Stimulated activated CD4-positive, alpha-beta T cell treated with anti-CD3 and anti-CD28 coated beads, Interleukin-1b, Interleukin-23, amount 100 ng/mL, for 24 hours (primary cell): ENCODE measurements at places on chromosomes 7 and 10.

GRCh38 chr10:79938728-79939406, 10.0 kb downstream of the SFTPD start:
- DNase-seq, result no peak

- no peak for DNase-seq
Observed at GRCh38 chr7:259751-260405, 30.1 kb upstream of the FOXL3 start.

GRCh38 chr10:130834170-130834569, 477.4 kb downstream of the TCERG1L start:
- no peak for DNase-seq

- DNase-seq, result no peak
Observed at GRCh38 chr10:84632866-84633265, 304.5 kb downstream of the CCSER2 start.

DNA sequence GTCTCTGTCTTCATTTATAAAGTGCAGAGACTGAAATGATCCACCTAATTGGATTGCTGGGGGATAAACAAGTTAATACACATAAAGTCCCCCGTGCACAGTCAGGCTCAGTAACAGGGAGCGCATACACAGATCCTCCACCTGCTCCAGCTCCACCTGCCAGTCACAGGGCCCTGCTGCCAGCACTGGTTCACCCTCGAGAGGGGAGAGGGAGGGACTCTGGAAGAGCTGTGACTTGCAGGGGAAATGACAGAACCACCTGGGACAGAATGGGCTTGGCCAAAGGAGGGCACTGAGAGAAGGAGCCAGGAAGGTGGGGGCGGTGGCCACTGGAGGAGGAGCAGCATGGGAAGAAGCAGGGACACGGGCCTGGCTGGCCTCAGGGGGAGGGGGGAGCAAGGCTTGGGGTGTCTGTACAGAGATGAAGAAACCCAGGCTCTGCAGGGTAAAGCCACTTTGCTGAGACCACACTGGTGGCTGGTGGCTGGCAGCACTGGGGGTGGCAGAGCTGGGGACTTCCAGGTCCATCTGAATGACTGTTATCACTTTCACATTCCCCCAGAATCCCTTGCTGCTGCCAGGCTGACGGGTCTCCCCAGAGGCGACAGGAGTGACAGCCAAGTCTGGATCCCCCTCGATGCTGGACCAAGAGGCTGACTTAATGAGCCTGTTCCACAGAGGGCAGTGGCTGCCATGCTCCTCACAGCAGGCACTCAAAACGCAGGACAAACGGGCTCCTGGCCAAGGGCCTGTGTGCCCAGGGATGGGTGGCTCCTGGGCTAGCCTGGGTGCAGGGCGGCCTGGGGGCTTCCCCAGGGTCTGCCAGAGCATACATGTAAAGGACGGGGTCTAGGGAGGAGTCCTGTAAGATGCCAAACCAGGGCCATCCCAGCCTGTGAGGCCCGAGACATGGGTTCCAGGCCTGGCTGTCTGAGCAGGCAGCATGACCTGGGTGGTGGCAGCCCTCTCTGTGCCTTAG, 151.1 kb downstream of the SH3PXD2A start:
- no peak for DNase-seq

DNA sequence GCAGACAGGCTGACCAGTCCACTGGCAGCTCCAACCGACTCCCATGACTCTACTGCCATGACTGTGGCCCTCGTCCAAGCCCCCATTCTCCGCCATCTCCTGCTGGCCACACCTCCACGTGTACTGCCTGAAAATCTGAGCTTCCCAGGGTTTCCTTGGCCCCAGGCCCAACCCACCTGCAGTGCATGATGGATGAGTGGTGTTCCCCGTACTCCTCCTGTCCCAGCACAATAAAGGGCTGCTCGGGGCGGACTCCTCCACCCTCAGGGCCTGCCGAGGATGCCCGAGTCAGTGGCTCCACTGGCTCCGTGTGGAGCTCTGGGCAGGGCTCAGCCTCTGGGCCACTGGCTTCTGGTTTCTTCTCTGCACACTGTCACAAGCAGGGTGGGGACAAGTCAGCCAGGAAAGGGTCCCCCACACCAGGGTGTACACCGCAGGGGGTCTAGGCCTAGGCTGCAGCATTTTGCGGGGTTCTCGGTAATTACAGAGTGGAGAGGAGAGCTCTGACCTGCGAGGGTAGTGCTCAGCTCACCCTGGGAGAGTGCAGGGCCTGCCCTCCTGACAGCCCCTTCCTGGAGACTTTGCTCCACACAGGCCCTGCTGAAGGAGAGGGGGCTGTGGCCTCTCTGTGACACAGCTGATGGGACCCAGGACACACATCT, 15.2 kb downstream of the WDR91 start:
- DNase-seq, result no peak

GRCh38 chr7:72674394-72674793, 153.6 kb downstream of the TYW1B start:
- DNase-seq, result no peak

DNA sequence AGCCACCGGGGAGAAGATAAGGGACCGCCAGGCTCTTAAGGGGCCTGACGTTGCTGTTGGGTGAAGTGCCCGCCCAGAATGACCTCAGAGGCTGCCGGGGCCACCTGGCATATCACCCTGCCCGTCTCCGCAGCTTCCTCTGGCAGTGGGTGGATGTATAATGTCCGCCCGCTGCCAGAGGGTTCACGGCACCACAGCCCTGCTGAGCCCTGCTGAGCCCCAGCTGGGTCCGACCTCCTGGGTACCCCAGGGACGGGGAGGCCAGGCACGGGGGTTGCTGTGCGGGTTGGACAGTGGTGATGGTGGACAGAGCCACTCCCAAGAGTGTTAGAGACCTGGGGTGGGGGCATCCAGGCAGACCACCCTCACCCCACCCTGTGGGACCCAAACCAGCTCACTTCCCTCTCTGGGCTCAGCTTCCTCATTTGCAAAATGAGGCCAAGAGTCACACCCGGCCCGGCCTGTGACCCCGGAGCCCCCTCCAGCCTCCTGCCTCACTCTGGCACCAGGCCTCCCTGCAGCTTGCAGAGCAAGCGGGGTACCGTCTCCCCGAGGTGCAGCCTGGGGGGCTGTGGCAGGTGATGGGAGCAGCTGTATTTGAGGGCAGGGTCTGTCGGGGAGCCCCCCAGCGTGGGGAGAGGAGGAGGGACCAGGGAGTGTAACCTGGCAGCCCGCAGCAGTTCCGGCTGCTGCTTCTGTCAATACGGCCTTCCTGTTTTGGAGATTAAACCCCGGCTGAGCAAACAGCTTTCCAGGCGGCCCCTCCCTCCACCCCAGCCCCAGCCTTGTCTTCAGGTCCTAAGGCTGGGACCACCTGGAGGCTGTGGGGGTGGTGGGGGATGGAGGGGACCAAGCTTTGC, 8.4 kb upstream of the LFNG start:
- DNase-seq, result no peak

DNA sequence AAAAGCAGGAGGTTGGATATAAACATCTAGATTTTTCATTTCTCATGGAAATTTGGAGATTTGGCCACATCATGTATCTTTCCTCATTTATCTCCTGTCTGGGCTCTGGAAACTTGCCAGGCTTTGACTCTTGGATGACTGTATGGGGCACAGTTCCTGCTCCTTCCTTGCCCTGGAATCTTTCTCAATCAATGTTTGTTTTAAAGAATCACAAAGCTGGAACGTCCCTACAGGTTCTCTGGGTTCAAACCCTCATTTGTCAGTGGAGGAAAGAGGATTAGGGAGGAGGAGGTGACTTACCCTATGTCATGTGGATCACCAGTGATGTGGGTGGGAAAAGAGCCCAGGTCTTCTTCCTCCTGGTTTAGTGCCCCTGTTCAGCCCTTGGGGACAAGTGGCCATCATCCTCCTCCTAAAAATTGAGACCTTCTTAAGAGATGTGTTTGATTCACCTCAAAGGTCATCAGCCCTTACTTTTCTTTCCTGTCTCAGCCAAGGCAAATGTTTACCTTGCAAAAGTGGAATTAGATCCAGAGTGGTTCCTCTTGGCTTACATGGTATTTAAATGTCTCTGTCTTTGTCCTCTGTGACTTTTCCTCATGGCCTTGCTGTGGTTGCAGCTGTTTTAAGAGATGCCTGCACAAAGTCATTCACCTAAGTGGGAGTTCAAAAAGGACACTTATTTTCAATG, 38.8 kb upstream of the PDZD8 start:
- no peak for DNase-seq

DNA sequence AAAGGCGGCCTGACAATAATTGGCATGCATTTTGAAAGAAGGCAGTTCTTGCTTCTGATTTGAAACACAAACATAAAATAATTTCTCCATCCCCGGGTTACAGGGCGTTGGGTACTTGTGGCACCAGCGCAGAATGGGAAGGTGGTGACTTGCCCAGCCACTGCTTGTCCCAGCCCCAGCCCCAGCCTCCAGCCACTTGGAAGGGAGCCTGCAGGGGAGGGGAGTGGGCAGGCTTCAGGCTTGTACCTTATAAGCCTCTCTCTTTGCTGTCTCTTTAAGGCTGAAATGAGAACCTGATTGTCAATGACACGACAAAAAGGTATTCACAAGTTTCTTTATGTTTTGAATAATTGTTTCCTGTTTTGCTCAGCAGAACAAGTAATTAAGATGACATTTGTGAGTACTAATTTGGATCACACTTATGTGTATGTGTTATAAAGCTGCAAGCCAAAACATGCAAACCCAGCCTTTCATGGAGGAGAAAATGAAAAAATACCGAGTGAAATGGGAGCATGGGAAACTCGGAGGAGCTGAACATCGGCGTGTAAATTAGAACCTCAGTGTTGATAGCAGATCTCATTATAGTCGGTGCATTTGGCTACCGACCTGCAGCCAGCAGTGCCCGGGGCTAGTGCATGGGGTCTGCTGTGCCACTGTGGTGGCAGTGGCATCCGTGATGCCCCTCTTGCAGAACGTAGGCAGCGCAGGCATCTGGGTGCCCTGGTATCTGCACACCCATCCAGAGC, 129.9 kb downstream of the EBF3 start:
- DNase-seq, result no peak

GRCh38 chr7:6691609-6692106, 15.1 kb downstream of the ZNF12 start:
- DNase-seq, result no peak

- no peak for DNase-seq
Observed at GRCh38 chr10:4488904-4489303, 337.1 kb upstream of the AKR1E2 start.

DNA sequence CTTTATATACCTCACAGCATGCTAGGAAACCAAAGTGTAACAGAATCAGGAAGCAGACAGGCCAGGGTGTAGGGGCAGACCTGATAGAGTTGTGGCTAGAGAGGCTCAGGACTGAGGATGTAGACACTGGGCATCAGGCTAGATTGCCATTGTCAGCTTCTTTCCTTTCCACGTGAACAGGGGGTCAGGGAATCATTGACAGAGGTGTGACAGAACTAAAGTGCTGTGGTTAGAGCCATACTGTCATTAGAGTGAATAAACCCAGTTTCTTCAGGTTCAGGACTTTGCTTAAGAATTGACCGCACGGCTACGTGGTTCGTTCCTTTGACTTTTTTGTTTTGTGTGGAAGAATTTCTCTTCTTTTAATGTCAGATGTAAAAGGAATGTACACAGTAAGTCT, 90.7 kb downstream of the CALD1 start:
- no peak for DNase-seq

GRCh38 chr7:21326241-21326640, 101.6 kb upstream of the SP4 start:
- DNase-seq, result no peak

DNA sequence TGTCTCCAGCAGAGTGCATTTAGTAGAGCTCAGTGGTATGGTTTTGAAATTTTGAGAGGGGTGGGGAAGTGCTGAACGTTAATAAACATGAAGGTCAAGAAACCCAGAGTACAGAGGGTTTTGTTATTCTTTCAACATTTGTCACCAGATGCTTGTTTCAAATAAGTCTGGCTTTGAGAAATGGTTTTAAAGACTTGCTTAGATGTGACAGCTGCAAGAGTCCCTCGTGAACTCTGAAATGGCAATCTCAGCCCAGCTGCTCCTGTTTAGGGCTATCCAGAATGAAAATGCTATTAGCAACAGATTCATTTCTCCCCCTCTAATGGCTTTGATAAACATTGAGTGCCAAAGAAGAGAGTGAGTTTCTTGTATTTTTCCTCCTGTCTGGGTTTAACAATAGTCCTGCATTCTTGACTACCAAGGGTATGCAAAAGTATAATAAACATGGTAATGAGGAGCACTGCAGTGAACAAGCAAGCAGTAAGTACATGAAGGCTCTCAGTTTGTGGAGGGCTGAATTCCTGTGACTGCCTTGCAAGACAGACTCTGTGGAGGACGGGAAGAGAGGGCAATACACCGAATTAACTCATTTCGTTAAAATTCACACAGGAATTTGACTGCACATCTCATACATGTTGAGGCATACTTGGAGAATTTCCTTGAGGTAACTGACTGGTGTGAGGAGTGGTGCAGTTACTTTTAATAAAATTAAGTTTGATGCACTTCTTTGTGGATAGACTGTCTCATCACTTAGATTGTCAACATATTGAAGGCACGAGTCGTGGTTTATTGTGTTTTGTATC, 490.9 kb downstream of the REEP3 start:
- DNase-seq, result no peak

- DNase-seq, result no peak
Observed at GRCh38 chr10:132590752-132591121, 53.1 kb downstream of the INPP5A start.

GRCh38 chr10:5813341-5814109, at the start of gene GDI2:
Gene GDI2 (minus strand): TSS chr10:5813434. CDS start chr10:5813258, 176 bp downstream.
- DNase-seq, result peak; percentile 86

- DNase-seq, result no peak
Observed at GRCh38 chr7:18654709-18655108, 159.2 kb downstream of the HDAC9 start.

DNA sequence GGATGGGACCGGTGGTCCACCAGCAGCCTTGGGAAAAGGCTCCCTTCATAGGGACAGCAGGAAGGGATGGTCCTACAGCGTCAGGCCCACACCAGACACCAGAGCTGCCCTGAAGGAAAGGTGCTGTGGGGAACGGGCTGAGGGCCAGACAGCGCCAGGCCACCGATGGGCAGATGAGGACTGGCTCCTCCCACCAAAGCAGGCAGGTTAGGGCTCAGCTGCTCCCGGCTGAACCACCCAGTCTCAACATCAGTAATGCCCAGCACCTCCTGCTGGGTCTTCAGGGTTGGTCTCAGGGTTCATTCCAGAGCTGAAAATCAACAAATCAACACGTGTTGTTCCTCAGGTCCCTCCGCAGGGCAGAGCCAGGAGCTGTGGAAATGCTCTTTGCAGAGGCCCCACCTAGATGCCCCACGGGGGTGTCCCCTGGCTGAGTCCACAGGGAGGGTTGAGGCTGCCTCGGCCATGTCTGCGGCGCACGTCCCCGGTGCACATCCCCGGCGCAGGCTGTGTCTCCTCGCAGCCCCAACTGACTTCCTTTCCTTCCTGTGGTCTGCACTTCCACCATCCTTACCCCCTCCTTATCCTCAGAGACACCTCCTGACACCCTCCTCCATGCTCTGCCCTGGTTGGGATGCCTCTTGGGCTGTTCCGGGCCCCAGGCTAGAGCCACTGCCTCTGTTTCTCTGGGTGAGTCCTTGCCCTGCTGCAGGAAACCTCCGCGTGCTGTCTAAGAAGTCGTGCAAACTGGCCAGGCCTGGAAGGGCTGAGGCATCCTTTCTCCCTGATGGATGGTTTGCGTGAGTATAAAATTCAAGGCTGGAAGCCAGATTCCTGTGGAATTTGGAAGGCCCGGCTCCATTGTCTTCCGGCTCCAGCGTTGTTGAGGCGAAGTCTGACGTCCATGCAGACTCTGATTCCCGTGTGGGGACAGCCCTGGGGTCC, 32.8 kb upstream of the CFAP46 start:
- DNase-seq, result no peak

GRCh38 chr10:51302316-51302715, 228.0 kb downstream of the PRKG1 start:
- no peak for DNase-seq

- DNase-seq, result no peak
Observed at GRCh38 chr7:70353946-70354335, 755.7 kb downstream of the AUTS2 start.

GRCh38 chr10:28250782-28251181, 52.1 kb downstream of the MPP7 start:
- no peak for DNase-seq
